Fibroblast of the aortic adventitia (primary cell): ENCODE measurements at places on chromosomes 13 and 19. TPM values are rescaled to one million over a fixed set of nuclear protein-coding genes. Genes with fewer than 3 reads are reported as not detected.

The RFPL4A gene
- total RNA-seq: not detected in 2 replicates

The APOC1 gene
- total RNA-seq: 1.7 and 52.6 TPM in 2 replicates

The ZNF584 gene
- total RNA-seq: 14.4 and 17.1 TPM in 2 replicates

The SLAIN1 gene
- total RNA-seq: 0.72 TPM in 1 of 2 replicates, not detected in the other

The ZNF302 gene
- total RNA-seq: 22.6 and 30.8 TPM in 2 replicates

The GPX4 gene
- 156 and 288 TPM in 2 replicates for total RNA-seq

The TUBB4A gene
- 0.41 TPM in 1 of 2 replicates, not detected in the other for total RNA-seq

The ARID3A gene
- total RNA-seq: 3.7 and 11.2 TPM in 2 replicates

The CRLF1 gene
- 16.5 and 69.1 TPM in 2 replicates for total RNA-seq

The STAP2 gene
- total RNA-seq: 1.2 and 7.5 TPM in 2 replicates

The PRR19 gene
- total RNA-seq: 0.90 and 1.1 TPM in 2 replicates

The LCP1 gene
- 0.25 and 0.99 TPM in 2 replicates for total RNA-seq

The KLHL1 gene
- not detected in 2 replicates for total RNA-seq

The ZNF540 gene
- total RNA-seq: 0.36 and 2.1 TPM in 2 replicates

The ADAMTSL5 gene
- 1.2 and 4.2 TPM in 2 replicates for total RNA-seq
